SK-N-DZ (cell line): ENCODE measurements at places on chromosomes 1 and 21.

DNA sequence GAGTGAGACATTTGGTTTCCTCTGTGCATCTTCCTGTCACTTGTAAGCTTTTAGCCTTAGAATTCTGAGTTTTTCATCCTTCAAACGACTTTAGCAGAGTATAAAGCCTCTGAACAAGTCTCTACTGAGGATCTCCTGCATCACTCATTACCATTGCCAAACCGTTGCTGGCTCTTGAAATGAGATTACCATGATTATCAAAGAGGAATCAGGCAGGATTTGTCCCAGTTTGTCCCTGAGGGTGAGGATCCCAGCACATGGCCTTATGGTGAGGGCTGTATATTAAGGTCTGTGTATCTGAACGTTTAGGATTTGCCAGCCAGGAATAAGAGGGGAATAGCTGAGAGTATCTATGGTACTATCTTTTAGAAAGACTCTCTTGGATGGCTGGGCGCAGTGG lies 169.5 kb upstream of the L1TD1 start:
- peak; percentile 32 for DNase-seq

GRCh38 chr1:9449976-9450696 lies 89.1 kb upstream of the SLC25A33 start:
- DNase-seq: no peak

- no peak for DNase-seq
Measured at GRCh38 chr1:245589316-245589715, 434.5 kb downstream of the KIF26B start.

DNA sequence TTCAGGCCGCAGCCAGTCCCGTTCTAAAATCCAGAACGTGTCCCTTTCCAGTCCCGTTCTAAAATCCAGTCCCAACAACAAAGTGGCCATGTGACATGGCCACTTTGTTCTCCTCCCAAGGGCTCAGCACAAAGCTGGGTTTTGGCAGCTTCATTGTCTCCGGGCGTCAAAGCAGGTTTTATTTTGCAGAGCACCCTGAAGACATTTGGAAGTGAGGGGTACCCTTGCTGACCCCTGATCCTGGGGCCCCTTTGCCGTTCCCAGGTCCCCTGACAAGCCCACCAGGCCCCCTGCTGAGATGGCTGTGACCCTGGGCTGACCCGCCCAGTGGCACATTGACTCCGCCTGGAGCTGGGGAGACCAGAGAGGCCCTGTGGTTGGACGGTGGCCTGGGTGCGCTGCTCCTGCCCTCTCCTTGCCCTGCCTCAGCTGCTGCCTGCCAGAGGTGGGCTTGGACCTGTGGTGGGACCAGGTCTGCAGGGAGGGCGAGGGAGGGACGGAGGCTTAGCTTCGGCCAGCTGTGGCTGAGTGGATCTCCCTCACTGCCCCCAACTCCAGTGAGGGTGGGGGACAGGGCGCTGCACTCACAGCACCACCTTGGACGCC lies 4.3 kb downstream of the PFKL start:
- no peak for DNase-seq

- no peak for DNase-seq
Measured at GRCh38 chr21:28483301-28484035, 509.2 kb downstream of the LTN1 start.

DNA sequence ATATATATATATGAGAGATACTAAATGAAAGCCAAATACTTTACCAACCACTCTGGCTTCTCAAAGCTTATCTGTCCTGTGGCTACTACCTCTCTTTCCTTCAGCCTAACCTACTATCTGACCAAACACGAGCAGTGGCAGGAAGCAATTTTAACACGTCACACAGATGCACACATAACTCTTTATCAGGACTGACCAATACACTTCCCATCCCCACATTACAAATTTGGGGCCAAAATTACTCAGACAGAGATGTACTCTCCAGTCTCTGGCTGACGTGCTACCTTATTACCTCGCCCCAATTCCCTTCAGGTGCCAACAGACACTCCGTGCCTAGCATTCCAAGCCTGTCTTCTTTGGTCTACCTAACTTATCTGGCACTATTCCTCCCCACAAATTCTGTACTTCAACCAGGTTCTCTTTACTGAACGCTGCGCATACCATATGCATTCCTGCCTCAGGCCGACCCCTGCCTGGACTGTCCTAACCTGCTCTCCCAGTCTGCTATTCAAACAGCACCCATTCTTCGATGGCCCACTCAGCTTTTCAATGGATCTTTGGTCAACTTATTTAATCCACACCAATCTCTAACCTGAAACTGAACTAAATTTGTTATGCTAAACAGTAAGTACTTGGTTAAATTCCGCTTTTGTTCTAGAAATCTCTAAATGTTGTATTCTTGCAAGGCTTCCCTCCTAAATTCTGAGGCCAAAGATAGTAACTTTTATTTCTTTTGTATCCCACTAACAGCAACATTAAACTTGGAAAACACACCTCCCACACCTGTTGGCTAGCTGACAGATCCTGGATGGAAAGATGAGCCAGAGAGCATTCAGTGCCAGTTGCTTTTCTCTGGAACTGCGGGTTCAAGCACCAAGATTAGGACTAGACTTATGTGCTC lies 27.9 kb downstream of the RERE start:
- no peak for DNase-seq

DNA sequence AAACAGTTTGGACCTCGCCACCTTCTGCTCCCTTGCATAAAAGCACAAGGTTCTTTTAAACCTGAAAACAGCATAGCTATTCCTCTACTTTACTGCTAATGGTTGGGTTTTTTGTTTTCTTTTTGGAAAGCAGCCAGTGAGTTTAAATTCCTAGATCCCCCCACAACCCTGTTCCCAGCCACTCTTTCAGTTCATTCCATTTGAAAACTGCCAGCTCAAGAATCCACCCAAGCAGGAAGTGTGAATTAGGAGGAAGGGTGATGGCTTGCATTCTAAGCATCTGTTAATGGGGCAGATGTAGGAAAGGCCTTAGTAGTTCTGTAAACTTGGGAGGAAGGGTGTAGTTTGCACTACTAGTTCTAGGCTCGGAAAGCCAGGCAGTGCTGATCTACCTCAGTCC lies 172.9 kb upstream of the HOOK1 start:
- DNase-seq: no peak

GRCh38 chr1:234987415-234988154 lies 141.1 kb downstream of the TOMM20 start:
- DNase-seq: no peak

- no peak for DNase-seq
Measured at GRCh38 chr1:241488739-241489138, 30.8 kb downstream of the FH start.

DNA sequence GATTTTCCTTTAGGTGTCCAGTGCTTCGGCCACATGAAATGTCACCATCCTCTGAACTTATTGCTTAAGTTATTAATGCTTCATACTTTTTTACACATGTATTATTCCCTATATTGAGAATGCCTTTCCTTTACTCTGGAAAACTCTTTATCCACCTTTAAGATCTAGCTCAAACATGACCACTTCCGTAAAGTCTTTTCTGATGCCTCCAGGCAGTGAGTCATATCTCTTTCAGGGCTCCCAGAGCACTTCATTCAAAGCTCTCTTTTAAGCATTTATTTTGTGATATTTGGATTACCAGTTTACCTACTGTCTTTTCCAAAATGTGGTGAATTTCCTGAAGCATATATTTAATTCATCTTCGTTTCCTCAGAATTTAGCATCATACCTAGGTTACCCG lies 178.9 kb downstream of the HS2ST1 start:
- no peak for DNase-seq

DNA sequence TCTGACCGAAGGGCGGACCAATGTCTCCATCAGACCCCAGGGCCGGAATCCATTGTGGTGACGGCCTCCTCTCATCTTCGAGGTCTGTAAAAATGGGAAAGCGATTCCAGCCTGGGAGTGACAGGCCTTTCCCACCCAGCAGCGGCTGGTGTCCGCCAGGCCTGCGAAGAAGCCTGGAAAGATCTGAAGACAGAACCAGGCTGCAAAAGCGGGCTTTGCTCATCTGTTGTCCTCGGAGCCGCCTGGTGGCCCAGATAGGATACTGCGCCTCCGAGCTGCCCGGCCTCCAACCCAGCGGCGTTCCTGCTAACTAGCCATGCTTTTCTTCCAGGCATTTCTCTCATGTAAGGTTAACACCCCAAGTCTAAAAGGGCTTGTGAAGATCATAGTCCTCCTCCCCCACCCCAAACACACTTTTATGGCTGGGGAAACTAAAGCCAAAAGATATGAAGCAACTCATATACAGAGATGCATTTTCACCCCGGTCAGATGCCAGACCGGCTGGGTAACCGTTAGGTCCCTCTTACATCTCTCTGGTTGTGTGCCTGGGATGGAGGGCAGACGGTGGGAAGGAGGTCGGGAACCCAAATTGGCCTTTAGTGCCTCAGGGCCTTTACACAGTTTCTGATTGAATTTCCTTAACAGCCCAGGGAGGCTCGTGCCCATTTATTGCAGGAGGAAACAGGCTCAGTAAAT lies 1.9 kb upstream of the DHRS3 start:
- peak; percentile 63 for DNase-seq

DNA sequence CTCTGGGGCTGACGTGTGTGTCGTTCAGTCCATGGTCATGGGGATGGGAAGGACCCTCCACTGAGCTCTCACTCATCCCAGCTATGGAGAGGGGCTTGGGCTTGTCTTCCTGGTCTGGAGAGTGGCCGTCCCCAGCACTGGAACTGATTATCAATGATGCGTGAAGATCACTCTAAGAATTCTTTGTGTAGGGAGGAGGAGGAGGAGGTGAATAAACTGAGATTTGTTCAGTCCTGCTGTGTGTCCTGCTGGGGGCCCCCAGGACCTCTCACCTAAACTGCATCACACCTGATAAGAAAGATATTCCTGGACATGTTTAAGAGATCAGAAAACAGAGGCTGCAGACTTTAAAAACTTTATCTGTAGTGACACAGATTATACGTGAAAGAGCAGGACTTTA lies 21.2 kb downstream of the RHOU start:
- no peak for DNase-seq

GRCh38 chr1:43893006-43893405 lies 40.6 kb upstream of the ARTN start:
- no peak for DNase-seq

- DNase-seq: no peak
Measured at GRCh38 chr21:36709030-36709867, 10.3 kb downstream of the SIM2 start.

GRCh38 chr21:44816761-44817505 lies 929 bp downstream of the SUMO3 start:
- DNase-seq: no peak

- DNase-seq: no peak
Measured at GRCh38 chr1:116163533-116163932, 52.3 kb downstream of the MAB21L3 start.

GRCh38 chr1:217718873-217719272 lies 87.7 kb downstream of the SPATA17 start:
- DNase-seq: no peak

GRCh38 chr1:59486615-59487014 lies 189.7 kb downstream of the FGGY start:
- DNase-seq: no peak

- peak; percentile 65 for DNase-seq
Measured at GRCh38 chr21:45893740-45894449, 87.7 kb upstream of the COL6A1 start.

DNA sequence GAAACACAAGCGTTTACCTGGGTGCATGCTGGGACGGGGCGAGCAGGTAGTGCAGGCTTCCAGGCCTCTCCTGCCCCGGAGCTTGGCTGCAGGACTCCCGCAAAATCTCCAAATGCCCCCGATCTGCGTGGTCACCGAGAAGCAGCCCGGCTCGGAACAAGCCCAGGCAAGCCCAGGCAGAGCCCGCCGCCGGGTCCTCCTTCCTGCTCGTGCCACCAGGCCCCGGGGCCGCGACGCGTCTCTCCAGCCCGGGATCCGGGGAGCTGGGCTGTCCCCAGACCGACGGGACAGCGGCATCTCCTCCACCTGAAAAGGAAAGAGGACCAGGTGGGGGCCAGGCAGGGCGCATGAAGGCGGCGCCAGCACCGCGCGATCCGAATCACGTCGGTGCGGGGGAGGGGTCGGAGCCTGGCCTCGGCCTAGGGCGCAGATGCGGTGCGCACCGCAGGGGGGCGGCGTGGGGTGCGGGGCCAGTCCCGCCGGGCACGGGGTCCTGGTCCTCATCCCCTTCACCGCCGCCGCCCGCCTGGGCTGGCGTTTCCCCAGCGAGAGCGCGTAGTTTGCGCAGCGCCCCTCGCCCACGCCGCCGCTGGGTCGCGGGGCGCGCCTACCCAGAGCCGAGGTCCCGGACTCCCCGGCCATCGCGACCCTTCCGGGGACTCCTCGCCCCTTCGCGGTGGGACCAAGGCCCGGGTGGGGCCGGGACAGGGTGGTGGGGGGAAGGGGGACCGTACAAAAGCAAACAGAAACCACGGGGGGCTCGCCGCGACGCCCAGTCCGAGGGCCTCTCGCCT lies 52.4 kb upstream of the H6PD start:
- DNase-seq: no peak

DNA sequence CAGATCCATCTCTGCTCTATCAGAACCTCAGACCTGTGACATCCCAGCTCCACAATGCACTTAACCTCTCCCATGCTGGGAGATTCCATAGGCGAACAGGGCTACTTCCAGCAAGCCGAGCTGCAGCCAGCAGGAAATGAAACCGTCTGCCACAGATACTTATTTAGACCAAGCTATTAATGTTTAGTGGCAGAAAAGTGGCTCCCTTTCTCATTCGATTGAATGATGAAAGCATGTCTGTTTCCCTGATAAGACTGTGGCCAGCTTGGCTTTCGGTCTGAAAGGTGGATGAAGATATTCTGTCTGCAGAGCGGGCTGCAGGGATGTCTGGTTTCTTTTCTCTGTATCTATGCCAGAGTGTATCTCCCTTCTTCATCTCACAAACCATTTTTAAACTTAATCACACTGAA lies 146.4 kb downstream of the GREM2 start:
- DNase-seq: peak; percentile 94

GRCh38 chr1:204126386-204126785 lies 25.5 kb downstream of the ETNK2 start:
- no peak for DNase-seq

GRCh38 chr21:45546636-45547544 lies 4.7 kb upstream of the SLC19A1 start:
- no peak for DNase-seq

DNA sequence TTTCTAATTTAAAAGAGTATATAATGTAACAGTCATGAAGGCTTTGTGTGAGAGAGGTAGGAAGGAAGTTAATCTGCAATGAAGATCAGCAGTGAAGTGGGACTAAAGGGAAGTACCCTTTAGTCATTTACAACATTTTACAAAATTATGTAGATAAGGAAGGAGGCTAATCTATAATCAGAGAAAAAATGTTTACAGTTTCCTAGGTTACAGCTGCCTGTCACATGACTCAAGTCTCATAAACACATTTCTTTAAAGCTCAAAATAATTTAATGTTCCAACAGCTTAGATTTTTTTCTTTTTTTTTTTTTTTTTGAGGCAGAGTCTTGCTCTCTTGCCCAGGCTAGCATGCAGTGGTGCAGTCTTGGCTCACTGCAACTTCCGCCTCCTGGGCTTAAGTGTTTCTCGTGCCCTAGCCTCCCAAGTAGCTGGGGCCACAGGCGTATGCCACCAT lies 26.2 kb upstream of the CAP1 start:
- DNase-seq: no peak

GRCh38 chr1:36922071-36922470 lies 112.2 kb downstream of the GRIK3 start:
- no peak for DNase-seq

- DNase-seq: no peak
Measured at GRCh38 chr1:216183007-216183406, 240.2 kb downstream of the USH2A start.
